H54 (cell line): ENCODE measurements at places on chromosomes 2 and 18.

- no peak for DNase-seq
Measured at GRCh38 chr2:223474893-223475292, 127.3 kb downstream of the SCG2 start.

- no peak for DNase-seq
Measured at GRCh38 chr2:109409321-109410038, 204.3 kb downstream of the SEPTIN10 start.

DNA sequence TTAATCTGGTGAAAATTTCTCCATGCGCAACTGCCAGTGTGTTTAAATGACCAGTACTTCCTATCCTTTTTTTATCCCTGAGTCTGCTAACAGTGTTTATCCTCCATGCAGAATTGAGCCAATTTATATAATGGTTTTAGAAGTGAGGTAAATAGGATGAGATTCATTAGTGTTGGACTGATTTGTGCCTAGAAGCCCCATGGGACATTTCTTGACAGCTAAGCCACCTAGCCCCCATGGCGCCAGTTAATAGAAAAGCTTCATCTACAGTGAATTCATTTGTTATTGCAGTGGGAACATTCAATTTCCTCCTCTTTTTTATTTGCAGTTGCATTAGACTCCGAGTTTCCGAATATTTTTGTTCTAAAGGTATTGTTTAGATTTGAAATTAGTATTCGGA lies 175.6 kb downstream of the ARL6IP6 start:
- DNase-seq: no peak

DNA sequence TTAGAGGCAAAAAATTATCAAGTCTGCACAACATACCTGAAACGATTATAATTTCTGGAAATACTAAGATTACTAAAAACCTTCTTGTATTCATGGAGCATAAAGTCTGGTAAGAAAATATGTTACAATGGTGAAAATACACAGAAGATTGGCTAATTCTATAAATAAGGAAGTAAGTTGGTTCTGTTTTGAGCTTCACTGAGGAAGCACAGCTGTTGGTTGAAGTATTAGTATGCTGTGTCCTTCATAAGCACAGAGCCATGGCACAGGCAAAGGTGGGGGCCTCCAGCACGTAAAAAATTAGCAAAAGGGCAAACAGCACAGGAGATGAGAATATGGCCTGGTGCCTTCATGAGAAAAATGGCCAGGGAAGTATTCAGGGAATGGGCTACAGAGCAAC lies 40.4 kb upstream of the ANKRD62 start:
- no peak for DNase-seq

DNA sequence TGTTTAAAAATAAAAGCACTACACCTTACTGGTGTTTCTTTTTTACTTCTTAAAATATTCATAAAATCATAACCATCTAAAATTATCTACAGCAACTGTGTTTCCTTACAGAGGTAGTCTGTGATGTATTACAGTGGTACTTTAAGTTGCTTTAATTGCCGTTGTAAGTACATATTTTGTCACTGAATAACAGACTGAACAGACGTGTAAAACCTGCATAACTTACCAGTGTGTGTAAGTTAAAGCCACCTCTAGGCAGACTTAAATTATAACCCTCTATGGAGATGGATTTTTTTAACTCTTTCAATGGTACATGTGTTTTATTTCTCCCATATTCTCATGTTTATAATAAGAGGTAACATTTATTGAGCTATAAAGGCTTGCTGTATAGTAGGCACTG lies 166.8 kb downstream of the NR4A2 start:
- DNase-seq: no peak

DNA sequence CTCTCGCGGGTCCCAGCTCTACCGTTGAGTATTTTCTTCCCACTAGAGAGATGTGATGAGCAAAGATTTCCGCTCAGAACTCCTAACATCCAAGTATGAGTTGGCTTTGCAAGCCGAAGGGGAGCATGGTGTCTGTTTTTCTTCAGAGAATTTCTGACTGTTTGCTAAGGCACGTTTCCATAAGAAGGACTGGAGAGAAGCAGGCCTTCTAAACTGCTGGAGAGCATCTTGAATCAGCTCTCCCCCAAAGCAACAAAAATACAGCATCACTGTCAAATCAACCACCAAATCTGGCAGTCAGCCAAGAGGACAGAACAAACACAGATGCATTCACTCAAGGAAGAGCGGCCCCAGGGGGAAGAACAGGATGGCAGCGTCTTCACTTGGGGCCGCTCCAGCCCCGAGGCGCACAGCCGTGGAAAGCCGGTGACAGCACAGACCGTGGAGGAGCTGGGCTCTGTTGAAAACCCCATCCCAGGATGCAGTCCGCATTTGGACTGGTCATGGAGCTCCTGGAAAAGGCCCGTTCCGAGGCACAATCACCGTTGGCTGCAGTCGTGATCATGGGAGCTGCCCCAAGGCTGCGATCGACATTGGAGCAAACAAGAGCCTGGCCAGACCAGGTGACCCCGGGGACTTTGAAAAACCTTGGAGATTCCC lies 101.4 kb downstream of the NFATC1 start:
- DNase-seq: no peak

DNA sequence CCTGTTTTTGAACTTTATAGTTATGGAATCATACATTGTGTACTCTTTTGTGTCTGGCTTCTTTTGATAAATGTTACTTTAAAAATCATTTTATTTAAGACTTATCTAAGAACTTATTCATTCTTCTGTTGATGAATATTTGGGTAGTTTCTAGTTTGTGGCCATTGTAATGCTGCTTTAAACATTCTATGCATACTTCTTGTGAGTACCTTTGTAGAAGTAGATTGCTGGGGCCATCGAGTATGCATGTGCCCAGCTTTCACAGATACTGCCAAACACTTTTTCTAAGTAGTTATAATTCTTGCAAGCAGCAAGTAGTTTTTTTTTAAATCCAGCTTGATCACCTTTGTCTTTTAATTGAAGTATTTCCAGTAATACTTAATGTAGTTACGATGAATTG lies 11.1 kb downstream of the CD302 start:
- DNase-seq: no peak

DNA sequence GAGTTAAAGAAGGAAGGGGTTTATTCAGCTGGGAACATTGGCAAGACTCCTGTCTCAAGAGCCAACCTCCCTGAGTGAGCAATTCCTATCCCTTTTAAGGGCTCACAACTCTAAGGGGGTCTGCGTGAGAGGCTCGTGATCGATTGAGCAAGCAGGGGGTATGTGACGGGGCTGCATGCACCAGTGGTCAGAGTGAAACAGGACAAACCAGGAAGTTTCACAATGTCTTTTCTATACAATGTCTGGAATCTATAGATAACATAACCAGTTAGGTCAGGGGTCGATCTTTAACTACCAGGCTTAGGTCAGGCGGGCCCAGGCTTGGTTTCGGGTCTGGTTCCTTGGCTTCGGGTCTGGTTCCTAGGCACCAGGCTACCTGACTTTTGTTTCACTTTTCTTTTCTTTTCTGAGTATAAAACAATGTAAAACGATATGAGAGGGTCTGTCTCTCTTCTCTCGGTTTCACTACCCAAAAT lies 30.1 kb upstream of the LIPG start:
- DNase-seq: no peak

- no peak for DNase-seq
Measured at GRCh38 chr2:185335879-185336278, 402.7 kb upstream of the FSIP2 start.

DNA sequence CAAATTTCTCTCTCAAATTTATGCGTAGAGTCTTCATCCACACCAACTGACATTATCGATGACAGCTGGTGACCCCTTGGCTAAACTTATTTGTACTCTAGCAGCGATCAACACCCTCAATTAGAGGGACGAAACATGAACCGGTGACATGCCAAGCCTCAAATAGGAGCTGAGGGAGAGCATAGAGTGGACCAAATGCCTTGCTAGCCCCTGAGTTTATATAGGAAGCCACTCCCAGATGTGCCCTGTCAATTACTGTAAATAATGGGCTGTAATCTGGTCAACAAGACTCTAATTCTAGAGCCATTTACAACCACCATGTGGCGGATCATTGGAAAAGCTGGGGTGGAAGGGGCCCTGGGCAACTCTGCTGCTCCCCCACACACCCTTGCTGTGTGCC lies 47.6 kb upstream of the FHL2 start:
- no peak for DNase-seq

DNA sequence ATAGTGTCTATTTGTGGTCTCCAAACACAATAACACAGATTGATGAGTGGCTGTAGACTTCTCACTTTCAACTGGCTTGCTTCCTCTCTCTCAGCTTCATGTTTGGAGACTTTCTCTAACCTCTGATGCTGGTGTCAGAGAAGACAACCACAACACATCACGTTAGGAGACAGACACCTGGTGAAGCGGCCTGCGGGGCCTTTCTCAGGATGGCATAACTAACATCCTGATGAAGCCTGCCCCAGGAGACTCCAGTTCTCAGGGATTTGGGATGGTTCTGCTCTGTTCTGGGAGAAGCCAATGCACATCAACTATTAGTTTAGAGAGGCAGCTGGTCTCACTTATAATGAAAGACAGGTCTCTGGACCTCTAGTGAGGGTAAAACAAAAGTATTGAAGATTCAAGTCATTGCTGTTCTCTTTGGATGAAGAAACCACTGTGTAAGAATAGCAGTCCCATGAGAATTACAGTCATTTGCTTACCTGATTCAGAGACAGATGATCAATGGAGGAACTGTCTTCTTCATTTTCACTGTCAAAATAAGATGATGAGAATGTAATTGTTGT lies 2.0 kb downstream of the IL1A start:
- no peak for DNase-seq

- no peak for DNase-seq
Measured at GRCh38 chr18:77209587-77209986, 40.1 kb upstream of the GALR1 start.

- no peak for DNase-seq
Measured at GRCh38 chr2:107005853-107006252, 119.9 kb upstream of the ST6GAL2 start.

GRCh38 chr2:96775160-96775559 lies 14.5 kb downstream of the CNNM4 start:
- no peak for DNase-seq

DNA sequence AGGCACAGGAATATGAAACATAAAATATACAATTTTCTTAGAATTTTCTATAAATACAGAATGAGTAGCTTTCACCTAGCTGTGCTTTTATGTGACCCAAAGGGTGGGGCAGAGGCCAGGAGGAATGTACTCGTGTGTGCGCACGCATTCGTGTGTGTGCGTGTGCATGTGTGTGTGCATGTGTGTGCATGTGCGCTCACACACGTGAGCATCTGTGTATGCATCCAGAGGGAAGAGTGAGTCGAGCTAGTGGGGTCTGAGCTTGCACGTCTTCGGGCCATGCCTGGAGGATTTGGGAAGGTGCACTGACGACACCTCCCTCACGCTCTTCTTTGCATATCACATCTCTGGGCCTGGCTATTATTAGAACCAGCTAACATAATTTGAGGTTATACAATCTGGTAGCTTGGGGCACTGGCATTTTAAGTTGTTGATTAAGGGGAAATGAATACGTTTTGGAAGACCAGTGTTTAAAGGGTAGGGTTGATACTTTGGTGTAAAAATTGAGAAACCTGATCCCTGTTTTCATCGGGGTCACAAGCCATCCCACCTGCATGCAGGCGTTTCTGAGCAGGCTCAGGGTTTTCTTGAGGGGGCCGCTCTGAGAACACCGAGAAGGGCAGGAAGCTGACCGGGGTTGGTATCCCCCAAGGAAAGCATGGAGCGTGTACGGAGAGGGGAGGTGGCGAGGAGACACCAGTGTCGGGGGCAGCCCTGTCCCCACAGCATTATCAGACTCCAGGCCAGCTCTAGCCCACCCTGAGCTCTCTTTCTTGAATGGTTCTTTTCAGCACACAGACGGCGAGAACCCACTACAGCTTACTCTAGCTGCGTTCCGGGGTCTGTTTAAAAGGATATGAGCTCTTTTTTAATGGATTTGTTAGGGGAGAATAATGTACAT lies 85.3 kb downstream of the LRRFIP1 start:
- DNase-seq: no peak

GRCh38 chr2:143124445-143124844 lies 4.8 kb upstream of the ARHGAP15 start:
- no peak for DNase-seq

GRCh38 chr2:226312155-226312554 lies 487.5 kb downstream of the IRS1 start:
- DNase-seq: no peak

DNA sequence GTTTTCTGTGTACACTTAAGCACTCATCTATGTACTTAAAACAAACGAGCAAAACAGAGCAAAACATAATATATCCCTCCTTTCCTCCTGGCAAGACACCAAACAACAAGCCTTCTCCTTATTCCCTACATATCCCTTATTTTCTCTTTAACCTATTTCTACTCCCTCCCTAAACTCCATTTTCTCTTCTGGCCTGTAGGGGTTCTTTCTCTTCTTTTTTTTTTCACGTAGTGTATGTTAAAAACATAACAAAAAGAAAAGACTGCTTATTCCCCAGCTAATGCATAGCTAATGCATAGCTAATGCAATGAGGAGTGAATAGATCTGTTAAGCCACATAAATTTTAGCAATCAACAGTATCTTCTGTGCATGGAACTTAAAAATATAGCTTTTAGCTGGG lies 193.4 kb downstream of the TMEM247 start:
- DNase-seq: no peak
